AG08395 (cell line): ENCODE measurements at places on chromosomes 6 and 20.
A peak's percentile ranks its signal among the peaks of the same experiment; 100 is the strongest.

DNA sequence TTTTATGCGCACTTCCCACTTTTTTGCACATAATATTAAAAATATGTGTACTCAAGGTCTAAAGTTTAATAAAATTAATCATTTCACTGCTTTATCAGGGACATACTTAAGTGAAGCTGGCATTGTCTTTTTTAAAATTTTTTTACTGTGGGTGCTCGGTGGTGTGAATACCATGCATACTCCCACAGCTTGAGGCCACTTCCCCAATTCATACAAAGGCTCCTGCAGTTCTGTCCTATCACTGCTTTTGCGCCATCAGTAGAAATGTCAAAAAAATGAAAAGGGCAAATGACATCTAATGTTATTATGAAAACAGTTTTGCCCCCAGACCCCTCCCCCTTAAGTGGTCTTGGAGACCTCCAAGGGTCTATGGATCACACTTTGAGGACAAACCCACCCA is 464.1 kb upstream of the ARID1B start:
- DNase-seq: no peak

GRCh38 chr6:157281570-157281969 is 41.7 kb downstream of the TMEM242 start:
- DNase-seq: no peak

- no peak for DNase-seq
Observed at GRCh38 chr20:59780494-59781185, 152.8 kb downstream of the SYCP2 start.

DNA sequence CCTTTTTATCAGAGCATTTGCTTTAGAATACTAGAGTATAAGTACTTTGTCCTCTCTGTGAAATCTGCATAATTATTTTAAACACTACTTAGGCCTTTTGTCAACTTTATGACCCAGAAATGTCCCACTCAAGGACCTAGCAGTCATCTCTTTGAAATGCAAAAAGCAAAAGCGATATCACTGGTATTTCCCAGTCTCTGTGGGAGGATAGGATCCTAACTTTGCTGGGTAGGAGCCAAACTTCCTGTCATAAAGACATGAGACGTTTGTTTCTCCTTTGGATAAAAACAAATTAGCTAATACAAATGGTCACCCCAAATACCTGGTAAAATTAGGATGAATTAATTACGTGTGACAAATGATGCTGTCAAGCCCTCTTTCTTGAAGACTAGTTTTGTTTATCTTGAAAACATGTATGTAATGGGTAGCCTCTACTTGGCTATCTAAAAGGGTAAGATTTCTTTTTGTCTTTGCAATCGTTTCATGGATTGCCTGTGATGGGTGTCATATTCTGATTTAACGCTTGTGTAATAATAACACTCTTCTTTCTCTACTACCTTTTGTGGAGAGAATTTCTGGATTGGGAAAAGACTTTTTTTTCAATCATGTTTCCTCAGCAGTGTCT is 36.2 kb downstream of the DCDC2 start:
- no peak for DNase-seq

DNA sequence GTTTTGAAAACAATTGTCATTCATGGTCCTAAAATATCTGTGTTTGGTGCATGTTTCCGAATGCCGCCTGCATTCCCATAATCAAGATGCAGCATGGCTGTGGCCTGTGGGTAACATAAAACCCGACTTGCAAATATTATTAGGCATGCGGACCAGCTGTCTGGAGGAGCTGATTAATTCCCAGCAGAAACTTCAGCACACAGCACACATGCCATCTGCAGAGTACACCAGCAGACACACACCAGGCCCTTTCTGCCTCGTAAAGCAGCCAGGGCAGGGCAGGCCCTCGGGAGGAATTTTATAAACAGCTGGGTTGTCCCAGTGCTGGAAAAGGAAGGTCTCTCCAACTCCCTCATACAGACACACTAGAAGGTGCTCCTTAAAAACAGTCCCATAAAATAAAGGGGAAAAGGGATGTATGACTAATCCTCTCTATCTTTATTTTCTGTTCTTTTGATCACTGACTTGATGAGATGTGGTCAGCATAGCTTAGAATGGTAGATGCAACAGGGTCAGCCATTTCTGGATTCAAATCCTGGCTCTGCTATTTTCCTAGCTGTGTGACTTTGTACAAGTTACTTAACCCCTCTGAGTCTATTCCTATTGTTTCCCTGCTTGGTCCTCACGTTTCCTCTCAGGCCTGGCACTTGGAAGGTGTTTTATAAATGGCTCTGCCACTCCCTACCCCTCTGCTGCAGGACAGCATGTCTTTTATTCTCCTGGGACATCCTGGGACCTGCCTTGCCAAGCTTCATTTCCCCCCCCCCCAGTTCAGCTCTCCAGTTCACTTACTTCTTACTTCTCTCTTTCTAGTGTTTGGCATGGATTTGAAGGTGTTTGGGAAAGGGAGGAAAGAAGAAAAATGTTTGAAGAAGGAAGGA is 85.9 kb upstream of the TRAF3IP2 start:
- DNase-seq: peak; percentile 10

DNA sequence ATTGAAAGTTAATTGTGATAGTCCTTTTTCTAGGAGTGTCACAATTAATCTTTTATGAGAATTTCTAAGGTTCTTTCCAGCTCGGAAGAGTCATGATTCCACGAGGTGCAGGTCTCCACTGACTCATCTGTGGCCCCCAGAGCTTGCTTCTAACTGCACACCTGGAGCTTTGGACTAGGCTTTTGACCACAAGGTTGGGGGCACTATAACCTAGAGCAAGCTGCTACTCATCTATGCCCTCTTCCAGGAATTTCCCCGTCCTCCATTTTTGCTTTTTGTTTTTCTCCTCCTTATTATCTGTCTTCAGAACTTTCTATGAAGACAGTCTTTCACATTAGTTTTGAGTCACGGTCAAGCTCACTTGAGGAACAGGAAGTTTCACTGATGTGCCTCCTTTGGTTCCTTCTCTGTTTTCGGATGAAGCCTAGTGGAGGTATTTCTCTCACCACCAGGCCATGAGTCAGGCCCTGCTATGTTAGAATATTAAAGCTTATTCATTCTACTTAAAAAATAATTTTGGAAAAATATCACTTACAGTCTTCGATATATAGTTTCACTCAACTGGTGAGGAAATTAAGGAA is 119.2 kb upstream of the INSM1 start:
- no peak for DNase-seq

DNA sequence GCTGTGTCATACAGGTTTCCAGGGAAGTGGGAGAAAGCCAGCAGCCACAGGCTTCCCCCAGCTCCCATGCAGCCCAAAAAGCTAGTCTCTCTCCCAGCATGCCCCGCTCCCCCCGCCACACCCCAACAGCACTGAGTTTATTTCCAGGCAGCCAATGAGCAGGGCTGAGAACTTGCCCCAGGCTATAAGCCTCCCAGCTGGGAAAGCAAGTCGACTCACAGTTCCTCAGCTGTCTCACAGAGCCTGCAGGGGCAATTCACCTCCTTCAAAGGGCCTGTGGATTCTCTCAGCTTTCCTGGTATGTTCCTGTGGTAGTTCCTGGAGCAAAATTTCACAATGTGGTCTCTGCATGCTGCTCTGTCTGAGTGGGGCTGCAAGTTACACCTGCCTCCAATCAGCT is 34.2 kb downstream of the PAX1 start:
- DNase-seq: no peak

DNA sequence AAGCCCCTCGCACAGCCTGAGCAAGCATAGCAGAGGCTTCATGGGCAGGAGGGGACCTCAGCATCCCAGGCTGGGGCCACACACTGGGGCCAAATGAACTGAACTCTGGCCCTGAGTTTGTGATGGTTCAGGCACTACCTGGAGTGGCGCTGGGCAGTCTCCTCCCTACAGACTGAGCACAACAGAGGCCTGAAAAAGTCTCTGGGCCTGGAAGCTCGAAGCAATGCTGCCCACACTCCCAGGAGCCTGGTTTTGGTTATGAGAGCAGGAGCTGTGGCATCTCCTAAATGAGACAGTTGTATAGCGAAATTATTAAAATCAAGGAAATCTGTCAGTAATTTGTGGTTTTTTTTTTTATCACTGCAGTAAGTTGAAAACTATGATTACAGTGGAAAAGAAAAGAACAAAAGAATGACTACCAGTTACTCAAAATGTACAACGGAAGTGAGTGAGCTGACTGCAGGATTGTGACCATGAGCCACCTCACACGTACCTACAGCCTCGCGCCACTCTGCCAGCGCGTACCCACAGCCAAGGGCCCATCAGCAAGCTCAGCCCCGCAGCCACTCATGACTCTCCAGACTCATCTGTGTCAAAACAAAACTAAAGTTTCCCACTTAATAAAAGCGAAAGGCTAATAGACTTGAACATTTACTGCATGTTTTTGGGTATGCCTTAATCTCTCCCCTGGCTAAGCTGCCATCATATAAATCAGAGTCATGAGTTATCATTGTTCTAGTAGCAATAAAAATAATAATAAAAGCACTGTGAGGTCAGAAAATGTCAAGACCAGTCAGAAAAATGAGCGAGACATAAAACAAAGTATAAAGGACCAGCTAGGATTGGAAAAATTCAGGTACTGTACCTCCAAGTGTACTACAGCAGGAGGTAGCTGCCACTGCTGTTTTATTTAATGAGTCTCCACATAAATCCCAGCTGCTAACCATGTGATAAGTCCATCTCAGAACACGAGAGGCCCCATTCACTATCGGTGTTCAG is 177.0 kb downstream of the FOXC1 start:
- DNase-seq: peak; percentile 20

DNA sequence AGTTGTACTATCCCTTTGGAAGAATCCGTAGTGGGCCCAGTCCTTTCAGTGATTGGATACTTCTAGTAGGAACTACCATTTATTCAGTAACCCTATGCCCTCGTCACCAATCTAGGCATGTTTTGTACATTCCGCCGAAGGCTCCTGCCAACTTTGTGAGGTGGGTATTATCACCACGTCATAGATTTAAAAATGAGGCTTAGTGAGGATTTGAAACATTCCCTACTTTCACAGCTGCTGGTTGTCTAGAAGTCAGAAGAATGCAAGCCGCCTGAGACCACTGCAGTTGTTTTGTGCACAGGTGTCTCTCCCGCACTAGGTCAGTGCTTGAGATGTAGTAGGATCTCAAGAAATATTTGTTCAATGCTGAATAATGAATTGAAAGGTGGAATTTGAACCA is 32.6 kb downstream of the ENPP1 start:
- DNase-seq: no peak

- DNase-seq: peak; percentile 42
Observed at GRCh38 chr6:129849456-129849855, 11.7 kb downstream of the TMEM244 start.

DNA sequence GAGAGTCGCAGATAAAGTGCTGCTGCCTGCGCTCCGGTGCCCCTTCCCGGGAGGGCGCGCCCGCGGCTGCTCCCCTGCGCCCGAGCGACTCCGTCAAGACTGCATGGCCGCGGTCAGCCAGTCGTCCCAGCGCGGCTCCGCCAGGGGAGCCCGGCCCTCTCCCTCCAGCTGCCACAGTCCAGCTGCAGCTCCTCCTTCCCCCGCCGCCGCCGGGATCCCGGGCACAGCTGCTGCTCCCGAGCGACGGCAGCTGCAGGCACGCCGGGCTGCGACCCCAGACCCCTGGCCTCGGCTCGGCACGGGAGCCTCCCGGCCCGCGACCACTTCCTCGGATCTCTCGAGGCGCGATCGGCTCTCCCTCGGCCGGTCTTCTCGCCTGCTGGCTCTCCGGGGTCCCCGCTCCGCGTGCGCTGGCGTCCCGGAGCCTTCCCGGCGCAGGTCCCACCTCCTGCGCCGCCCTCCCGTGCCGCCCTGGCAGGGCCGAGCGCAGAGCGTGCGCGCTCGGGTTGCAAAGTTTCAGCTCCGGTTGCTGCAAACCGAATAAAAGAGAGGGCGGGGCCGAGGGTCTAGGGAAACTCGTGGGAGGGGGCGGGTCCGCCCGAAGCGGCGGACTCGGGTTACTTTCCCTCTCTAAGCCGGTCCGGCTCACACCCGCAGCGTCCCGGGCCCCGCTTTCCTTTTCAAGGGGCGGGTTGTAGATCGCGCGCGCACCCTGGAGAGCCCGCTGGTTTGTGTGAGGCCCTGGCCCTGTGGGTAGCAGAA is at the start of gene CNKSR3:
Gene CNKSR3, minus strand, starts transcription at position 542 of the 762 bp plus-strand sequence. CDS start 571 bp downstream, outside the sequence.
- peak; percentile 80 for DNase-seq

DNA sequence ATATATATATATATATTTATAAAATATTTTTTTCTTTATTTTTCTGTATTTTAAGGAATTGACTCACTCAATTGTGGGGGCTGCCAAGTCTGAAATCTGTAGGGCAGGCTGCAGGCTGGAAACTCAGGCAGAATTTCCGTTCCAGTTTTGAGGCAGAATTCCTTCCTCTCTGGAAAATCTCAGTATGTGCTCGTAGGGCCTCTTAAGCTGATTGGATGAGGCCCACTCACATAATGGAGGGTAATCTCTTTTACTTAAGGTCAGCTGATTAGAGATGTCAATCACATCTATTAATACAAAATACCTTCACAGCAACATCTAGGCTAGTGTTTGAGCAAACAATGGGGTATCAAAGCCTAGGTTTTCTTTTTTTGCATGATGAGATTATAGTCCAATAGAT is 244.7 kb upstream of the RNF24 start:
- no peak for DNase-seq

DNA sequence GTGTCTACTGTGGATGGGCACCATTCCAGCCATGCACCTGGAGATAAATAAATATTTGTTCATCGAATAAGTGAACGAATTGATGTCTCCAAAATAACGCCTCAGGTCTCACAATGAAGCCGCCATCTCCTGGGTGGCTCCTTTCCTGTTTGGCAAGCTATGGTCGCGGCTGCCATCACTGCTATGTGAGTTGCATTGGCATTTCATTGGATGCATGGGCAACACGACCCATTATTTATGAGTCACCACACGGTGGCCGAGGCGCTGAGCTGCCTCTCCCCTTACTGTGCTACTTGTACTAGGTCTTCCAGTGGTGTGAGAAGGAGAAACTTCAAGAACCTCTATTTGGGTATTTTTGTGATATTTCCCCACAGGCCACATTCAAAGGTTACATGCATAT is 21.3 kb upstream of the PDE10A start:
- DNase-seq: no peak

DNA sequence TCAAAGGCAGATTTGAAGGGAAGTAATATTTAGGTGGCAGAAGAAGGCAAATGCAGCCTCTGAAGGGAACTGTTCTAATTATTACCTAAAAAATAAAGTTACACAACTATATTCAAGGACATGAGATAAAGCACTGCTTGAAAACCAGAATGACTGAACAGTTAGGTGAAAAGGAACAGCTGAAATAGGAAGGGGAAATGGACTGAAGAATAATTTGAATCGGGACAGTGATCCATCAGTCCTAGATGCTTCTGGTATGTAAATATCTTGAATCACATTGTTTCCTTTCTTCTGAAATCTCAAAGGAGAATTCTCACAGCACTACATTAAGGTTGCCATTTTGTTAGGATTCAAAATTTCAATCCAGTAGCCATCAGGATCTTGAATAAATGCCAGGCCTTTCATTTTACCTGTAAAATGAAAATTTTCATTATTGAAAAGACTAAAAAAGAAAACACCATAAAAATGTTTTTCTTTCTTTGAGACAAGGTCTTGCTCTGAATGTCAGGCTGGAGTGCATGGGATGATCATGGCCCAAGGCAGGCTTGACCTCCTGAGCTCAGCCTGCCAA is 25.9 kb downstream of the GLO1 start:
- DNase-seq: no peak

DNA sequence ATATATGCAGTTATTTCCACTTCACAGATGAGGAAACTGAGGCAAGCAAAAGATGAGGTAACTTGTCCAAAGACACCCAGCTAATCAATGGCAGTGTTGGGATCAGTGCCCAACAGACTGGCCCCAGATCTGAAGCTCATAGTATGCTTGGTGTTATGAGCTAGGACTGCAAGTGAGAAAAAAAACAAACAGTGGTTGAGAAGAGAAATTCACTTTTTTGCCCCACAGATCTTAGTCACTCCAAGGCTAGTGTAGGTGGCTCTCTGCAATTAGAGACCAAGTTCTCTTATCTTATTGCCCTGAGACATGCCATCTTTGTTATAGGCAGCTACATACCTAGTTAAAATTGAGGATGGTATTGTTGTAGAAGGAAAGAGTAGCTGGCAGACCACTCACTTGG is 16.3 kb downstream of the PLEKHG1 start:
- DNase-seq: no peak
